ENCODE measurements at places on chromosomes 5 and 9. TPM values are rescaled to one million over a fixed set of nuclear protein-coding genes. Genes with fewer than 3 reads are reported as not detected.

GRCh38 chr9:38417003-38417945 lies 7.0 kb downstream of the IGFBPL1 start:
- H3K4me1 ChIP-seq, result no peaks in the 10 kb centered on the region
- H3K27ac ChIP-seq, result no peak overlapping the region
- no peak overlapping the region for H3K4me3 ChIP-seq

DNA sequence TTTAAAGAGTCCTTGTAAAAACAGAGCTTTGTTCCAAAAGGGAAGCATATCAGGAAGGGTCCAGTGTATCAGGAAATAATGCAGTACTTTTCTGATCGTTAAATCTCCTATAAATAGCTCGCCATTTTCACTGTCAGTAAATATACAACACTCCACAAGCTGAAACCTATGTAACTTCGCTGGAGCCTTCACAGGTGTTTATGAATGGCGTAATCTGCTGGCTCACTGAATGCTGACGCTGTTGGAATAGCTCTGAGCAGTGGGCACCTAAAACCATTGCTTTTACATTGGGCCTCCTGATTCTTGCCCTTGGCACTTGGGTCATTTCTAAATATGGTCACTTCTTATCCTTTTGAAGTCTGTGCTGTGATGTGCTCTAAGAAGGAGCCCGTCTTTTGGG lies 4.3 kb downstream of the SHC3 start:
- H3K27me3 ChIP-seq, result peaks cover 75% of the 10 kb centered on the region
- no peak overlapping the region for H3K27ac ChIP-seq
- peaks cover 23% of the 10 kb centered on the region for H3K4me1 ChIP-seq
- no peak overlapping the region for H3K4me3 ChIP-seq
- no peaks in the 10 kb centered on the region for H3K36me3 ChIP-seq
- no peak for DNase-seq

DNA sequence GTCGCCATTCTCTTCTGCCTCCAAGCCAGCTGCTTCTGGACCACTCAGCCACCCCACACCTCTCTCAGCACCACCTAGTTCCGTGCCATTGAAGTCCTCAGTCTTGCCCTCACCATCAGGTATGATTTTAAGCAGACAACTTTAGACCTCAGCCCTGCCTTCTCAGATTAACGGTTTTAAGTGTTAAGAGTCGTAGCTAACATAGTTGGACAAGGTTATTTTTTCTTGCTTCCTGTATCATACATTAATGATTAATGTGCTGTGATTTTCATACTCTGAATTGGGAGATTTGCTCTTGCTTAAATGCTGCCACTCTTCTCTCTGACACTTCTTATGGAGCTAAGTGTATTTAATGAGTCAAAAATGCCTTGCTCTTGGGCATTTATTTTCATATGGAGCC lies 20.8 kb downstream of the NUP214 start:
- H3K27me3 ChIP-seq, result no peaks in the 10 kb centered on the region
- H3K27ac ChIP-seq, result no peak overlapping the region
- DNase-seq, result no peak
- H3K4me3 ChIP-seq, result no peak overlapping the region
- no peaks in the 10 kb centered on the region for H3K4me1 ChIP-seq
- peaks cover 97% of the 10 kb centered on the region for H3K36me3 ChIP-seq

DNA sequence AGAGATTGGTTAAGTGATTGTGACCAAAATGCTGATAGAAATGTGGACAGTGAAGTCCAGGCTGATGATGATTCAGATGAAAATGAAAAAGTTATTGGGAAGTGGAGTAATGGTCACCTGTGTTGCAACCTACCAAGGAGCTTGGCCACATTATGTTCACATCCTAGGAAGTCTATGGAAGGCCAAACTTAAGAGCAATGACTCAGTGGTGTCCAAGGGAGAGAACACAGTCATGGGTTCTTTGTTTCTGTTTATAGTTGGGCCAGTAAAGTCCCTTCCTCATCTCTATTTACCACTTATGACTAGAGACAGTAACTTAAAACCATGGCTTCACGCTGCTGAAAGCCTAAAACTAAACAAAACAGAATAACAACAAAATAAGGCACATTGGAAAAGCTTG lies 555.3 kb upstream of the DAB2 start:
- H3K4me3 ChIP-seq, result no peak overlapping the region
- H3K27ac ChIP-seq, result no peak overlapping the region
- no peak for DNase-seq
- H3K27me3 ChIP-seq, result no peaks in the 10 kb centered on the region
- H3K4me1 ChIP-seq, result no peaks in the 10 kb centered on the region

GRCh38 chr5:133123297-133123696 lies 71.5 kb downstream of the HSPA4 start:
- H3K4me1 ChIP-seq, result no peaks in the 10 kb centered on the region
- H3K36me3 ChIP-seq, result no peaks in the 10 kb centered on the region
- no peak overlapping the region for H3K27ac ChIP-seq
- H3K4me3 ChIP-seq, result no peak overlapping the region

DNA sequence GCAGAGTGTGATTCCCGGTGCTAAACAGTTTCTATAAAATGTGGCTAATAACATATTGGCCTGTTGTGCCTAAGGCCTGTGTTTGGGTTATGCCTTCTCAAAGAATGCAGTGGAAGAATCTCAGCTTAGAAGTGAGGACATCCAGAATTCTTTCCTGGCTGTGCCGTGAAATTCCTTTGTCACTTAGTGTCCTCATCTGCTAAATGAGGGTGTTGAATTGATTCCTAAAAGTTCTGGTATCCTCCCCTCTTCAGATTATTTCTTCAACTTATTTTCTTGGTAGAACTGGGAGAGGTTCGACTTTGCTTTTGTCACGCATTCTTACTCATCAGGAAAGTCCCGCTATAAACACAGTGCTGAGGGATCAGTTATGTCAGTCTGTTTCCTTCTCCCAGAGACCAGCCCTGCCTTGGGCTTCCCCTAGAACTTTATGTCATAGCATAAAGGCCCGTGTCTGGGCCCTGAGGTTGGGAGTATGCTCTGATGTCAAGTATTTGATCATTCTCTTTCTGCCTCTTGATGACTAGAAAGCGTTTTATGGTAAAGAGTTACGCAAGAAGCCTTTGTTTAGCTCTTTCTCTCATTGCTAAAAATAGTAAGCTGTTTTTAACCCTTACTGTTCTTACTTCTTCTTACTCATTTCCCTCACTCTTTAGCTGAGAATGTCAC lies 29.5 kb downstream of the MTAP start:
- no peak overlapping the region for H3K27ac ChIP-seq
- H3K27me3 ChIP-seq, result no peaks in the 10 kb centered on the region
- DNase-seq, result no peak

The ADGRD2 gene
- not detected for total RNA-seq

The MLANA gene
- not detected for total RNA-seq

The AGGF1 gene
- total RNA-seq, result 16.2 TPM

Measured in left ventricle myocardium inferior (tissue), 1 donor.